CD4-positive, alpha-beta T cell treated with Interleukin-1 beta for 1 hour (primary cell): ENCODE measurements at places on chromosomes 2 and 18.

DNA sequence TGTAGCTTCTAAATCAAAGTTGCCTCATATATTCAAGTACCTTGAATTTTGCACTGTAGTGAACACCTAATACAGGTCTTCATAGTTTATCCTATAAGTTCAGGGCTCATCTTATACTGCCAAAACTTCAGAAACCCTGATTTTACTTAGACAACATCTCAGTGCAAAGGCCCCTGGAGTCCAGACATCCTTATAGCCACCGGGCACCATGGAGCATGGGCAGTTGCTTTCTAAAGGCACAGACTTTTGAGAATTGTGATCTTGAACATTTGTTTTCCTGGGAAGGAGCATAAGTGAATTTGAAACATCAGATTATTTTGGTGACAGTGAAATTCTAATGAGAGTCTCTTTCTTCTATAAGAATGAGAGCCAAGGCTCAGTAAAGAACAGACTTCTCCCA is 292.3 kb downstream of the CYRIA start:
- DNase-seq, result no peak

DNA sequence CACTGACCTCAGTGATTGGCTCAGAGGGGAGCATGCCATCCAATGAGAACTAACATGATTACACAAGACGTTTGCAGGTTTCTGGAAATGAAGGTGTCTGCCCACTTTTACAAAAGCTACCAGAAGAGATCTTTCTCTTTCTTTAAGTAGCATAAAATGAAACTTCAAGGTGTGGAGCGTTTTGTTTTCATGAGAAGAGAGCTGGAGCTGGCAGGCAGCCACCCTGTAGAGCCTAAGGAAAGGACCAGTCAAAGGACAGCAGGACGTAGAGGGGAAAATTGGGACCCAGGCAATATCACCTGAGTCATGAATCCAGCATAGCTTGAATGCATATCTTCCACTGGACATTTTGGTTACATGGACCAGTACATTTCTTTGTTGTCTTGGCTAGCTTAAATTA is 331.0 kb downstream of the EPHA4 start:
- DNase-seq, result no peak

DNA sequence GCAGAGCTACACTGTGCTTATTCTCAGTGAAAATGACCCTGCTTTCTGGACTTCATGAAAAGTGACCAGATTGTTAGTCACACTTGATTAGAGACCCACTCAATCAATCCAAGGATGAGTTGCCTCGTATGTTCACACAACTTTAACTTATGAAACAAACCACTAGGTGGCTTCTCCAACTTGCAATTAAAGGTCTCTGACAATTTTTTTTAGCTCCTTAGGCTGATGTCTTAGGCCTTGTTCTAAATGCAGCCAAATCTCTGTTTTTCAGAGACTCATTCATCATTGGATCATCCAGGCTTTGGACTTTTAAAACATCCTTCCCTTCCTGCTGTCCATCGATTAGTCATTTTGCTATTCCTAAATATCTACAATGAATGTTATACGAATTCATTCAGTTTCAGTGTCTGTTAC is 63.4 kb downstream of the MREG start:
- DNase-seq, result peak; percentile 35

DNA sequence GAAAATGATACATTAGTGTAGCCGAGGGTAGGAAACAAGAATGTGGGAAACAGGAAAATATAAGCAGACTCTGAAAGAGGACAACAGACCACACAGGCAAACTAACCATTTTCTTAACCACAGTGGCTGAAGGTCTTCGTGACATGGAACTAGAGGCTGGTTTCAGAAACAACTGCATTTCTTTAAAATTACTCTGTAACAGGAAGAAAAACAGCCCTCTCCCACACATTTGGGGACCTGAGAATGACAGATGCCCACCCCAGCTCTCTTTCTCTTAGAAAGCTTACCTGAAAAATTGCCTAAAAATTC is 13.8 kb upstream of the SLC25A52 start:
- DNase-seq, result no peak

DNA sequence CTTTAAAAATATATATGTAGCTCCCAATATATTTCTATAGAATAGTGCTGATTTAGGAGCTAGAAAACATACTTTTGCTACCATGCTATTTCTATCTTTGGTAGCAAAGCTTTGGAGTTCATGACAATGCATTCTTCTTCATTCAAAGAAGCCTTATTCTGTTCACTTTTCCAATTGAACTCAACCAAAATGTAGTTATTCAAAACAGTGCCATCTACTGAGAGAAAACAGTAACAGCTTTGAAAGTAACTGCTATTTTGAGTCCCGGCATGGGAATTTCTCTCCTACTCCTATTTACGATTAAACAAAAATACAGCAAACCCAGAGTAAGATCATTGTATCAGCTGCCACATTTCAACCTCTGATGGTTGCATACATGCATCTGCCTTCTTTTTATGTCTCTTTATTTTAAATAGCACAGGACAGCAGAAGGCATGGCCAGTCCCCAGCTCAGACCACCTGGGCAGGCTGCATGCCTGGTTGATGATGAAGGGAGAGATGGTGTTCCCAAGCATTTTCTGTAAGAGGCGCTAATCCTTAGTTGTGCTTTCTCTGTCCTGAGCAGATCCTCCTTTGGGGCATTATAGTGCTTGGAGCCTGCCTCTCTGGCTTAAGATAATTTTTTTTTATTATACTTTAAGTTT is 69.7 kb upstream of the SULT1C3 start:
- no peak for DNase-seq

- DNase-seq, result peak; percentile 5
These were observed 529 bp upstream of the MTA3 start for GRCh38 chr2:42567806-42568400.

GRCh38 chr2:235520787-235521186 is 26.9 kb downstream of the AGAP1 start:
- DNase-seq, result no peak

- DNase-seq, result no peak
These were observed 65.6 kb downstream of the CYP26B1 start for GRCh38 chr2:72082021-72082601.

- no peak for DNase-seq
These were observed 94.9 kb downstream of the AGAP1 start for GRCh38 chr2:235588750-235589149.

DNA sequence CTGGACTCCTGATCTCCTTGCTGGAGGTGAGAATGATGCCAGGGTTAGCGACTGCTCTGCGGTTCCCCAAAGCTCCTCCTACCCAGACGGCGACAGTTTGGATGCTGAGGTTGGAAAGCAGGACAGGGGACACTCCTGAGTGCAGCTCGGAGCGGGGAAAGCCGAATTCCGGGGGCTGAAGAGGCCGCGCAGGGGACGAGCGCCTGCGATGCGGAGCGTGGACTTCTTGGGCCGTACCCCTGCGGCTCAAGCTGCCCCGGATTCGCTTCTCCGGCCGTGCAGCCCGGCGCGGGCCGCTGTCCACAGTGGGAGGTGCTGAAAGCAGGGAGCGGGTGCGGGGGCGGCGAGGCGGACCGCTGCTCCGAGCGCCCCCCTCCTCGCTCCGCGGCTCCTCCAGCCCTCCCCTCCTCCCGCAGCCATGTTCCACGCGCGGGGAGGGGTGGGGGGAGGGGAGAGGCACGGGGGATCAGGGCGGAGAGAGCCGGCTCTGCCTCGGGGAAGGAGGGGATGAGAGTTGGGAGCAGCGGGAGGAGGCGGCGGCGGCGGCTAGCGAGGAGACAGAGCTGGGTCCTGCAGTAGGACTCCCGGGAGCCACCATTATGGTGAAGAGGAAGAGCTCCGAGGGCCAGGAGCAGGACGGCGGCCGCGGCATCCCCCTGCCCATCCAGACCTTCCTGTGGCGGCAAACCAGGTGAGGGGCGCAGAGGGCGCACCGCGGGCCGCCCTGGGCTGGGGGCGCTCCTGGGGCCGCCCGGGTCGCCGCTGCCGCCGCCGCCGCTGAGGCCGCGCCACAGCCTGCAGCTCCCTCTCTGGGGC is at the start of gene UNC80:
TSS of gene UNC80 (plus strand) at position 359 of the 816 bp plus-strand sequence. CDS start at position 600, 241 bp downstream.
- no peak for DNase-seq

- DNase-seq, result peak; percentile 25
These were observed 107.9 kb upstream of the IL1R2 start for GRCh38 chr2:101883860-101884259.

DNA sequence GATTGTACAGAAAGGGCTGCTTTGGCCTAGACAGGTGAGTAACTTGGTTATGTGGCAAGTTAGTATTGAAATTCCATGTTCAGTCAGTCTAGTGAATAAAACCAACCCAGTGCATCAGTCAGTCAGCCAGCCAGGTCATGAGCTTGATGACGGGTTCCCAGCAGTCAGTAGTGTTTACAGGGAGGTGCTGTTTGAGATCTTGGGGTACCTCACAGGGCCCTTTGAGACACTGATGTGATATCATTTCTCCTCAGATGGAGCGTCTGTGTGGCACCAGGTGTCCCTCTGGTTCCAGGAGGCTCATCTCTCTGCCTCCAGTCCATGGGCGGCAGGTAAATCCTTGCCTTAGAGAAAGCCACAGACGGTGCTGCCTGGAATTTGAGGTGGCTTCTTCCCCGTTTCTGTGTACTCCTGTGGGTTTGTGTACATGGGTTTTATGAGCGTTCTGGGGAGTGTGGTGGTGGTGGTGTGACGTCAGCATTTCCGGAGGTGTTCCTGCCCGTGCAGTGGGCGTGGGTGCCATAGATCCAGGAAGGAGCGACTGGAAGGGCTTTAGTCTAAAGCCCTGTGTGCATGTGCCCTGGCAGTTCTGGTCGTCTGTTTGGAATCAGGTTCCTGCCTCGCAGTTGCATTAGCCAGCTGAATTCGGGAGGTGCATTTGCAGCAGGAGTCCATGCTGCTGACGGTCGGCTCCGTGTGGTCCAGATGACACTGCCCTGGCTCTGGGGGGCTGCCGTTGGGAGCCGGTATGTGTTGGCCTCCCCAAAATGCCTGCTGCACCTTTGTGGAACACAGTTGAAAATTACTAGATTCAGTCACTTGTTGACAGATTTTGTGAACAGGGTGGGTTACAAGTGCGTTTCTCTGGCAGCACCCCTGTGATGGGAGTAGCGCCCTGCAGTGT is 2.1 kb downstream of the CTDP1 start:
- DNase-seq, result peak; percentile 64

DNA sequence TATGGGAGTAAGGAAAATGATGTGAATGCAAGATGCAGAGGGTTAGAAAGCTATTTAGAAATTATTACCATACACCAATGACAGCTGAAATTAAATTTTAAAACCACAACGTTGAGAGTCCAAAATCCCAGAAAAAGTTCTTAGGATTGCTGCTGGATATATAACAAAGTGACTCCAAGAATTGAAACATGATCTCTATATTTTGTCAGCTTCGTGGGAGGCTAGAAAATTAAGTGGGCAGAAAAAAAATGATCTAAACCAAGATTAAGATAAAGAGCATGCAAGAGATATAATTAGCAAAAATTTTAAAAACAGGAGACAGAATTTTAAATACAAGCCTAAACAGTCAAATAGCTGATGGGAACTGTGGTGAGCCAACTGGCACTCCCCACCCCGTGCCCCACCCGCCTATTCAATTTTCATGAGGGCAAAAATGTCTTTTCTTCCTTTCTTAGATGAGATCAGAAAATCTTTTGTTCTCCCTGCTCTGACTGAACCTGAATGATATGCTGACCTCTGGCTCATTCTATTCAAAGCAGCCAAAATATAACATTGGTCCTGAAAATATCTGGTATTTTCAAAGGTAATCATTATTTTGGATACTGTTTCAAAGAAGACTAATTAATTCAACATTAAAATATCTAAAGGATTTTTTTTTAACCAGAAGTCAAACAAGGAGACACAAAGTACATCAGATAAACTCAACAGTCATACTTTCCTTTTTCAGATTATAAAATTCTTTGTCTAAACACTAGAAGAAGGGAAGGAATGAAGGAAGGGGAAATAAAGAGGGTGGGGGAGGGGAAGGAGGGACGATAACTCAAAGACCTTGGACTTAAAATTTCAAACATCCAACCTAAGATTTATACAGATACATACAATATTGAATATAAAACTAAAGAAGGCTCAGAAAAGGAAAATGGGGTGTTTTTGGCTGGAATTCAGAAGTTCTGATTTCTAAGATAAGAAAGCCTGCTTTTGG is 12.2 kb downstream of the KANSL3 start:
- DNase-seq, result no peak

GRCh38 chr2:144513388-144514101 is 6.4 kb downstream of the ZEB2 start:
- DNase-seq, result peak; percentile 64

- DNase-seq, result peak; percentile 36
These were observed 24.4 kb upstream of the ACKR3 start for GRCh38 chr2:236545248-236545658.

GRCh38 chr2:44201648-44202165 is 33.0 kb downstream of the PPM1B start:
- no peak for DNase-seq

- DNase-seq, result no peak
These were observed 64.7 kb upstream of the HAAO start for GRCh38 chr2:42856891-42857632.

DNA sequence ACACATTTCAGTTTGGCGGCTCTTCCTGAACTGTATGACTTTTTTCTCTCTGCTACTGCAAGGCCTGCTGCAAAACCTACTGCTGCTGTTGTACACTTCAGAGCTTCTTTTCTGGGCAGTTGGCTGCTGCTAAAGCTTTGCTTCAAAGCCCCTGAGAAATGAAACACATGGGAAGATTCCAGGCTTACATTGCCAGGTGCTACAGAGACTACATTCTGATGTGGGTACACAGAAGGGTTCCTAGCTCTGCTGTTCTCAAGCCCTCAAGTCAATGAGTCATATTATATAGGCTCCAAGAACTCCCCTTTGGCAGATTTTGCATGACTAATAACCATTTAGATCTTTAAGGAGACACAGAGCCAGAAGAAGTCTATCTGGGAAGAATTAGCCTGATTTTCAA is 12.9 kb upstream of the PGAP1 start:
- no peak for DNase-seq

GRCh38 chr18:59308248-59308937 is 10.1 kb downstream of the CPLX4 start:
- DNase-seq, result peak; percentile 50

DNA sequence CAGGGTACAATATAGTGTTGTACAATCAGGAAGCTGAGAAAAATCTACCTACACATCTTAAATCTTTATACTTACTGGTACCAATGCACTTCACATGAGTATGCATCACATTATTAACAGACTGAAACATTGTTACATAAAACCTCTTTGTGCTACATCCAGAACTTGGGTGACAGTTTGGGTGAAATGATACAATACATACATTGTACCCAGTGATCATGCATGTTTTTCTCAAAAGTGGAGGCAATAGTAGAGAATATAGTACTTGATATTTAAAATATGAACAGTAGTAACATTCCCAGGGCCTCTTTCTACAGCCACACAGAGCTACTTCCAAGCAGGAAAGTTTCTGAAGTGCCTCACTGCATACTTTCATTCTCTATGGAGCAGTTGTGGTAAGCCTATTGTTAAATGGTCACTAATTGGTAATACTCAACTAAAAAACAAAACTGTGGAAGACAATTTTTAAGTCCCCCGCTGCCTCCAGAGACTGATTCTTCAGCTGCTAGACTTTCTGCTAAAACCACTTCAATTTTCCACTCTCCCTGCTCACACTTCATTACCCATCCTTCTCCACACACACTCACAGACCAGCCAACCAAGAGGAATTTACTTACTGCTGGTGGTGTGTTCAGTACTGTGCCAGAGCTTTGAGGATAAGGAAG is 22.9 kb upstream of the GRB14 start:
- DNase-seq, result no peak

GRCh38 chr2:174667250-174667860 is 69.8 kb upstream of the WIPF1 start:
- no peak for DNase-seq
